ENCODE measurements at places on chromosomes 11 and 22.

- peak; percentile 98 for DNase-seq
These were observed 26.0 kb upstream of the TCF20 start for GRCh38 chr22:42296381-42296853.

- DNase-seq, result no peak
These were observed 1062.8 kb downstream of the DLG2 start for GRCh38 chr11:84564180-84564866.

- no peak for DNase-seq
These were observed 53.0 kb downstream of the GRAMD4 start for GRCh38 chr22:46673205-46673604.

GRCh38 chr11:44243595-44244343 lies 66.2 kb downstream of the ALX4 start:
- no peak for DNase-seq

- DNase-seq, result no peak
These were observed 90.0 kb downstream of the DHCR7 start for GRCh38 chr11:71358122-71358728.

DNA sequence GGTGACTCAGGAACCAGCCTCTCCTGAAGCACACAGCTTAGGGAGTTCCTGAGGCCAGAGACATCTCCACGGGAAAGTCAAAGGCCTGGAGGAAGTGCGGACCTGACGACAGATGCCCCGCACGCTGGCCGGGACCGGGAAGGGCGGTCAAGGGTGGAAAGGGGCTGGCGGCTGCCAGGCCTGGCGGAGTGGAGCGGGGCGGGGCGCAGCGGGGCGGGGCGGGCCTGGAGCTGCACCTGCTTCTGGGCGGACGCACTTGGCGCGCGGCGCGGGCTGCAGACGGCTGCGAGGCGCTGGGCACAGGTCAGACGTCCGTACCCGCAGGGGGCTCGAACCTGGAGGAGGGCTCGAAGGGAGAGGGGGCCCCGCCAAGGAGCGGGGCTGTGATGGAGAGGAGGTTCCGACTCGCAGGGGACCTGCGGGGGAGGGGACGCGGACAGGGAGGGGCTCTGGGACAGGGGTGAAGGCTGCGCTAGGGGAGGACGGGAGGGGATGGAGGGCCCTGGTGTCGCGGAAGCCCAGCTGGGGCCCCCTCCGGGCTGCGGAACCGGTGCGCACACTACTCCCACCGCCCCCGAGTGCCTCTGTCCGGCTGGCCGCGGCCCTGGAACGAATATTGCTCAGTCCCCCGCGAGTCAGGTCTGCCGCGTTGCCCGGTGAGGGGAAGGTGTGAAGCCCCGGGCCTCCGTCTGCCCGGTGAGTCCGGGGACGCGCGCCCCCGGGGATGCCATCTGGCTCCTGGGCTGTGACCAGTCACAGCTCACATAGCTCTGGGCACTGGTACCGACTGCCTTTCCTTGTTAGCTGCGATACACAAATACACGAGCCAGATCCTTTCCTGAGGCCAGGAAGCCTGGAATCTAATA lies at the start of gene TMEM45B:
Gene TMEM45B, plus strand, starts transcription at position 253 of the 866 bp plus-strand sequence. CDS start 36,635 bp downstream, outside the sequence.
- peak; percentile 55 for DNase-seq

- no peak for DNase-seq
These were observed 33.0 kb upstream of the NARS2 start for GRCh38 chr11:78607696-78608095.

- DNase-seq, result no peak
These were observed 169.3 kb upstream of the E2F8 start for GRCh38 chr11:19410032-19410431.

- no peak for DNase-seq
These were observed 21.0 kb upstream of the UBASH3B start for GRCh38 chr11:122634501-122634900.

All from COR-L47 (cell line).